ENCODE measurements at places on chromosomes 1 and 21.

DNA sequence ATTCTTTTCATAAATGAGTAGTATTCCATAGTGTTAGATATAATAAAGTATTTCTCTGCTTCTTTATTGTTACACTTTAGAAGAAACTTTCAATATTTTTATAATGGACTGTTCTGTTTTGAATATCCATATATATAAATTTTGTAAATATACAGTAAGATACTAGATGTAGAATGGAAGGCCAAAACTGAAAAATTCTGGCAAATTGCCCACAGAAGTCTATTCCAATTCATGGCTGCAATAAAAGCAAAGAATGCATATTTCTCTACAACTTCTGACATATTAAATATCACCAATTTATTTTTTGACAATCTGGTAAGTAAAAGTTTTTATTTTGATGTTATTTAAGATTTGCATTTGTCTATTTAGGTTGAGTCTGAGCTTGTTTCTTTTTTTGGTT is 532.5 kb downstream of the NCAM2 start:
- DNase-seq = peak; percentile 1

GRCh38 chr1:219283541-219283940 is 109.9 kb downstream of the LYPLAL1 start:
- no peak for DNase-seq

DNA sequence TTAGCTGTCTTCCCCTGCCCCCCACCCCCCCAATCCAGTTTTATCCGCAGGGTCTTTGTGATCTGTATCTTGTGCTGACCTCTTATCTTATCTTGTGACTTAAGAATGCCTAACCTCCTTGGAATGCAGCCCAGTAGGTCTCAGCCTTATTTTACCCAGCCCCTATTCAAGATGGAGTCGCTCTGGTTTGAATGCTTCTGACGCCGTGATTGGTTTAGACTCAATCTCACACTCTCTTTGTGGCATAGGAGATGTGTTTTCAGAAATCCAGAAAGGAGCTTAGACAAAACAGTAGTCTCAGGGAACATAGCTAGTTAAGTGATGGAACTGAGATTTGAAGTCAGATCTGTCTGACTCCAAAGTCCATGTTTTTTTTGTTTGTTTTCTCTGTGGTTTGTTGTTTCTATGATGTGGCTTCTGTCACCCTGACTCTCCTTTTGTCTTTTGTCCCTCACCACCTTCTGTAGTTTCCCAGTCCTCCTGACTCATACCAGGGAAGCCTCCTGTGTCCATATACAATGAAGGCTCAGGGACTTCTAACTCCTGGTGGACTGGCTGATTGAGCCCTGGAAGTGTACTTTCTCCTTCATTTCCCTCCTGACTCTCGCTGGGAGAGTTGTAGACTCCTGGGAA is 18.1 kb upstream of the USP24 start:
- no peak for DNase-seq

GRCh38 chr1:183892351-183892793 is 87.5 kb downstream of the RGL1 start:
- peak; percentile 78 for DNase-seq

DNA sequence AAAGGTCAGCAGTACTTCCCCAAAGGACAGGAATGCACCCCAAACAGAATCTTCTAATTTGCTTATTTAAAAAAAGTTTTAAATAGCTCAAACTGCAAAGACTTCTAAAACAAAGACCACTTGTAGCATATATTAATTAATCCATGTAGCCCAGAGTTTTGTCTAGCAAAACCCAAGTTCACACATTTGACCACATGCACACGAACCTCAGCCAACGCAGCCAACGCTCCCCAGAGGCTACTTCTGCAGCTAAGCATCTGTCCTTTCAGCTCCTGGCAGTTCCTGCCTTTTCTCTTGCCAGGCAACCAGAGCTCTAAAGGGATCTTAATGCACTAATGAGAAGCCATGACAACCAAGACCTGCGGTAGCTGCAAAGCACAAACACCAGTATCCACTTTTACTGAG is 89.6 kb downstream of the RERE start:
- DNase-seq = no peak

GRCh38 chr1:44842486-44842861 is 579 bp downstream of the PTCH2 start:
- DNase-seq = no peak

GRCh38 chr1:40508375-40509341 is at the start of gene EXO5:
Gene EXO5 (plus strand): TSS chr1:40508767. CDS start chr1:40514545, 5,778 bp downstream.
- DNase-seq = peak; percentile 51

GRCh38 chr21:45992301-45993209 is 11.0 kb downstream of the COL6A1 start:
- DNase-seq = no peak

GRCh38 chr1:162093095-162093494 is 23.6 kb downstream of the NOS1AP start:
- DNase-seq = no peak

DNA sequence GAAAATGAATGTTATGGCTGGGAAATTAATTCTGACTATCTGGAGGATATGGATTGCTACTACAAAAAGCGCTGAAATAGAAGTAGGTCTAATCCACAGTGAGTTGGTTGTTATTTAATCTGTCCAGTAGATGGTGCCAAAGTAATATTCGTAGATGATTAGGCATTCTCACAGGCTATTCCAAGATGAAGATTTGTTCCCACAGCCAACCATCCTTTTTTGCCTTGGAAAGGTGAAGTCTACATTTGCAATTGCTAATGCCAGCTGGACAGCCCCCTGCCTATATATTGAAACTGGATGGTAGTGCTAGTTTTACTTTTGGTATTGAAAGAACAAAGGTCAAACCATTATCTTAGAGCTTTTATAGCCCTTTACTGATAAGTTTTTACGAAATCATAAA is 43.8 kb downstream of the RBM11 start:
- peak; percentile 65 for DNase-seq

- no peak for DNase-seq
Observed at GRCh38 chr1:160226623-160227022, 21.4 kb downstream of the PEA15 start.

DNA sequence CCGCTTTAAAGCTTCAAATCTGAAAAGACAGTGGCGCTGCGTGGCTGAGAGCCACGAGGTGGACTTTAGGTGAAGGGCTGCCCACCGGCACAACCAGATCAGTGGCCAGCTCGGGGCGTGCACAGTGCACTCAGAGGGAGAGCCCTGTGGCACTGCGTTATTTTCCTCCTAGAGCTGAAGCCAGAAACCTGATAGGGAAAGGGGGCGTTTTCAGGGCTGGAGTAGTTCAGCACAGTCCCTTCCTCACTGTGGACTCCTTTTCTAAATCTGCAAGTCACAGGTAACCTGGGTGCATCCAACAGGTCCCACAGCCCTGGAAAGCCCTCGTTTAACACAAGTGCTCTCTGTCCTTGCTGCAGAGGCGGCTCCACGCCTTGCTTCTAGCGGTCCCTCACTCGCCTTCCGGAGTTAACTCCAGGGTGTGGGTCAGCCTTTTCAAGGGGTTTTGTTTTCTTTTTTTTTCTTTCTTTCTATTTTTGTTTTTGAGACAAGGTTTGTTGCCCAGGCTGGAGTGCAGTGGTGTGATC is 81.2 kb downstream of the GALNT2 start:
- no peak for DNase-seq

DNA sequence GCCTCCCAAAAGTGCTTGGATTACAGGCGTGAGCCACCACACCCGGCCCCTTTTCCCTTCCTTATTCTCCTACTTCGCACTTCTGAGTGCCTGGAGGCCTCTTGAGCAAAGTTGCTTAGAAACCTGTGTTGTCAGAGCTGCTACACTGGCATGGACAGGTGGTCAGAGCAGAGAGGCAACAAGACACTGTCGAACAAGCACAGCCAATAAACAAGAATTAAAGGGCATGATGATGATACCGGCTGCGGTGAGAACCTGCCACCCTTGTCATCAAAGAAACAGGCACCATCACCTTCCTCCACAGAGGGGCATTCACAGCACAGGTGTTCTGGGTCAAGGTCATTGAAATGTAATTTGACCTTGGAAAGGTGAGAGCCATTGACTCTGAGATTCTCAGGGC is 23.3 kb downstream of the STUM start:
- DNase-seq = no peak

DNA sequence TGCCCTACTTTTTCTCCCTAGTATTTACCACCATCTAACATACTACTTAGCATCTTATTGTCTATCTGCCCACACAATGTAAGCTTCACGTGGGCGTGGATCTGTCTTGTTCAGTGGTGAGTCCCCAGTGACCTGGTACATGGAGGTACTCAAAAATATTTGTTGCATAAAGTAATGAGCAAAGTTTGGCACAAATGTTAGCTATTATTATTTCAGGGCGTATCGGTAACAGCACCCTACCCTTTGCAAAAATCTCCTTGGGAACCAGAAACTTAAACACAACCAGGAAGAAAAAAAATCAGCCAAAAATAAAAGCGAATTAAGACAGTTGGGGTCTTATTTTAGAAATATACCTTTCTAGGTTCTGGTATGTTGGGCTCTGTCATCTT is 454 bp upstream of the NENF start:
- no peak for DNase-seq

- no peak for DNase-seq
Observed at GRCh38 chr21:42256316-42256715, 37.4 kb downstream of the ABCG1 start.

DNA sequence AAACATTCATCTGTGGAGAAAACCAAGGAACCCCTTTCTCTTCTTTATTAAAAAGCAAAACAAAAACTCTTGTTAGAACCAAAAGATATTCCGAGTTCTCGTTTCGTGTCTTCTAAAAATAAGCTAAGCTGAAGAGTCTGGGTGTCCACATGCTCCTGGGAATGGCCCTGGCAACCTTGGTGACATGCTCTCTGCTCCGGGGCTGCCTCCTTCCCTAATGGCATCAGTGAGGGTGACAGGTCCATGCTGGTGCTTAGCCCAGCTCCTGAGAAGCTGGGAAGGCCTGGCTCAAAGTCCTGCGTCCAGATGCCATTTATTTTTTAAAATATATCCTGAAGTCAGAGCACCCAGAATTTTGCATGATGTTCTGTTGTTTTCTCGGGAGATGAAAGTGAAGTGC is 24.6 kb upstream of the TRAPPC10 start:
- no peak for DNase-seq
